Mucosa of gallbladder (tissue), 1 donor: ENCODE measurements at places on chromosomes 16 and 17. TPM values are rescaled to one million over a fixed set of nuclear protein-coding genes. Genes with fewer than 3 reads are reported as not detected.

ATPAF2 gene
- total RNA-seq: 37.6 TPM

KRT15 gene
- total RNA-seq: 5.6 TPM

NAA60 gene
- total RNA-seq: 70.3 TPM

TNFRSF17 gene
- total RNA-seq: 0.46 TPM

MED13 gene
- 72.6 TPM for total RNA-seq

LITAF gene
- 121 TPM for total RNA-seq

- DNase-seq: no peak
Measured at GRCh38 chr16:66471716-66472393, 44.8 kb downstream of the BEAN1 start.

DNA sequence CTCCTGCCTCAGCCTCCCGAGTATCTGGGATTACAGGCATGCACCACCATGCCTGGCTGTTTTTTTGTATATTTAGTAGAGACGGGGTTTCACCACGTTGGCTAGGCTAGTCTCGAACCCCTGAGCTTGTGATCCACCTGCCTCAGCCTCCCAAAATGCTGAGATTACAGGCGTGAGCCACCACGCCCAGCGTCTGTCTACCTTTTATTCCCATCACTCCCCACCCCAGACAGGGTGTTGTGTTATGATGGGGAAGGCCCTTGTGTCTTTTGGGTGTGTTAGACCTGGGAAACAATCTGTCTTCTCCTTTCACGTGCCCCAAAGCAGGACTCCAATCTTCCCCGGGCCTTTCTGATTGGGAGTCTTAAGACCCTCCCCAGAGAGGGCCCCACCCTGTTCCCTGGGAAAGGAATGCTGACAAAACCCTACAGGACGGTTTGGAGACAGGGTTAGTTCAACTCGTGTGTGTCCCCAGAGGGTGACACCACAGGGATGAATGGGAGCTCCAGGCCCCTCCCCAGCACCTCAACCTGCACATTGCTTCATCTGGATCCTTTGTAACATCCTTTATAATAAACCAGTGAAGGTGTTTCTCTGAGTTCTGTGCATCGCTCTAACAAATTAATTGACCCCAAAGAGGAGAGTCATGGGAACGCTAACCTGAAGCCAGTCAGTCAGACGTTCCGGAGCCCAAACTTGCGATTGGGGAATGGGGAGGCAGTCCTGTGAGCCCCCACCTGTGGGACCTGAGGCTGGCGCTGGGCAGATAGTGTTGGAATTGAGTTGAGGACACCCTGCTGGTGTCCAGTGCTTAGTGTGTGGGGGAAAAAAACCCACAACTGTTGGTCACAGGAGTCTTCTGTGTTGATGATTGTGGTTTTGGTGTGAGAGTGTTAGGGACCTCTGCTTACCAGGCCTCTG, 3.2 kb upstream of the ELOB start:
- no peak for DNase-seq

GRCh38 chr17:60358606-60359225, 33.2 kb downstream of the USP32 start:
- DNase-seq: no peak

- DNase-seq: no peak
Measured at GRCh38 chr17:61457226-61457983, 5.2 kb downstream of the TBX4 start.

GRCh38 chr16:70470927-70471341, 16.5 kb downstream of the FCSK start:
- no peak for DNase-seq

DNA sequence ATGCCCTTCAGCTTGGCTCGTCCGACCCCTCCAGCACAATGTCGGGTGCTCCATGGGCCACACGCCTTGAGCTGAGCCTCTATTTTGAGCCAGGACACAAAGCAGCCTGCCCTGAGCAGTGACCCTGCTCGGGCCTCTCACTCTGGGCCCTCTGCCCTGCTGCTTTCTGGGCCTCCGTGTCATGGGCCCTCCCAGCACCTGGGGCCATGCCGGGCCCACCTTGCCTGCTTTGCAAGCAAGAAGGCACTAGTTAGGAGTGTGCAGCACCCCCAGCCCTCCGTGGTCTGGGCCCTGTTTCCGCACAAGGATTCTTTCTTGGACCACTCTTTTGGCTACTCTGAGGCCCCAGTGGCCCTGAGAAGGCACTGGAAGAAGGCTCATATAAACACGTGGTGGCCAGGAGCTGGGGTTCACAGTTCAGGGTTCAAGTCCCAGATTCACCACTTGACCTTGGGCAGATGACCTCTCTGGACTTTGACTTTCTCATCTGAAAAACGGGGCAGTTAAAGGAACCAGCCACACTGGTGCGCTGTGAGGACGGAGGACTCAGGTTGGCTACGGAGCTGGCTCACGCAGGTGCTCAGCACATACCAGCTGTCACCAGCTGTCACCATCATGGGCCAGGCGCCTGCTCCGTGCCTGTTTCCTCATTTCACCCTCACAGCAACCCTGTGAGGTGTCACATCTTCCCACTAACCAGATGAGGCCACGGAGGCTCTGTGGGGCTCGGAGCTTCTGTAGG, 166.0 kb upstream of the GSE1 start:
- no peak for DNase-seq

DNA sequence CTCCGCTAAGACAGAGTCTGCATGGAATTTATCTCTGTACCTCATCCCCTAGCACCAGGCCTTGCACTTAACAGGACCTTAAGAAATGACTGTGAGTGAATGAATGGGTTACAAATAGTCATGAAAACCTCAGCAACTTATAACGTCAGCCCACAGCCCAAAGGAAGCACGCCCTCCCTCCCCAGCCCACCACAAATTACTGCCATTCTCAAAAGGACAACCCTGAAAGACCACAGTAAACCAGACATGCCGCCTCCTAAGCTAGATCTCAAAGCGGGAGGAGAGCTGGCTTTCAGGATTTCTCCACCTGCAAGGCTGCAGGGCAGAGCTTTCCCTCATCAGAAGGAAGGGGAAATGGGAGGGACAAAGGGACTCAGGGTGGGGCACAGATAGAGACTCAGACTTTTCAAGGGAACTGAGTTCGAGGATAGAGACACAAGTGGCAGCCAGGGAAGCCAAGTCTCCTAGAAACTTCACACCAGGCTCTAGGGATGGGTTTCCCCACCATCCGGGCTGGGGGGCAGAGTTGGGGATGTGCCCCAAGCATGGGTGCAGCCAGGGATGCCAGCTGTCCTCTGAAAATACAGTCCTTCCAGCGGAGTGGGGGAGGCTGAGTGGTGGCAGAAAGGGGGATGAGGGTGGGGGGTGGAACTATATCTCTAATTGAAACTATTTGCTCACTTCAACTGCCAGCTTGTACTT, 56.7 kb downstream of the PLXDC1 start:
- DNase-seq: no peak

DNA sequence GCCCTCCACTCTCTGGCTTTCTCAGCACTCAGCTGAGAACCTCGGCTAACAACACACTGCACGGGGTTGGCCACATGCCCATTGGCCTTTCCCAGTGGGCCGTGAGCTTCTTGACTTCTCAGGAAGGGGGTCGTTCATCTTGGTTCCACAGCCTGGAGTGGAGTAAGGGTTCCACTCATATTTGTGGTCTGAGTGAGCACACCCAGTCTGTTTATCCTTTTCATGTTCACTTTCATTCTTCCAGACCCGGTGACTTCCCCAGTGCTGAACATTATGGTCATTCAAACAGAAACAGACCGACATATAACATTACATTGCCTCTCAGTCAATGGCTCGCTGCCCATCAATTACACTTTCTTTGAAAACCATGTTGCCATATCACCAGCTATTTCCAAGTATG, 8.2 kb downstream of the MILR1 start:
- DNase-seq: no peak

GRCh38 chr17:4766723-4767122, 5.0 kb upstream of the TM4SF5 start:
- no peak for DNase-seq

GRCh38 chr16:5069048-5069447, 2.6 kb upstream of the ALG1 start:
- no peak for DNase-seq

DNA sequence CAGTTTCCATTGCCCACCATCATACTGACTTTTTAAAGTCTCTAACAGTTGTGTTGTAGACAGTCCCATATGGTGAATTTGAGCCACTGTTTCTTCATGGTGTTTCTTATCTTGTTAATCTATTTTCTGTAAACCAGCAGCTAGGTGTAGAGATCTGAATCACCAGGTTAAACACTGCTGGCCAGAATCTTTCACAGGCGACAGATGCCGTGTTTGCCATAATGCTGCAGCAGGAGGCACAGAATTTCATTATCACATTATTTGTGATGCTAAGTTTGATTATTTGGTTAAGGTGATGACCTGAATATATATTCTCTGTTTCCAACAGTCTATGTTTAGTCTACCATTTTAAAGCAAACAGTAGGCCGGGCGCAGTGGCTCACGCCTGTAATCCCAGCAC, 11.5 kb upstream of the CNGB1 start:
- no peak for DNase-seq

DNA sequence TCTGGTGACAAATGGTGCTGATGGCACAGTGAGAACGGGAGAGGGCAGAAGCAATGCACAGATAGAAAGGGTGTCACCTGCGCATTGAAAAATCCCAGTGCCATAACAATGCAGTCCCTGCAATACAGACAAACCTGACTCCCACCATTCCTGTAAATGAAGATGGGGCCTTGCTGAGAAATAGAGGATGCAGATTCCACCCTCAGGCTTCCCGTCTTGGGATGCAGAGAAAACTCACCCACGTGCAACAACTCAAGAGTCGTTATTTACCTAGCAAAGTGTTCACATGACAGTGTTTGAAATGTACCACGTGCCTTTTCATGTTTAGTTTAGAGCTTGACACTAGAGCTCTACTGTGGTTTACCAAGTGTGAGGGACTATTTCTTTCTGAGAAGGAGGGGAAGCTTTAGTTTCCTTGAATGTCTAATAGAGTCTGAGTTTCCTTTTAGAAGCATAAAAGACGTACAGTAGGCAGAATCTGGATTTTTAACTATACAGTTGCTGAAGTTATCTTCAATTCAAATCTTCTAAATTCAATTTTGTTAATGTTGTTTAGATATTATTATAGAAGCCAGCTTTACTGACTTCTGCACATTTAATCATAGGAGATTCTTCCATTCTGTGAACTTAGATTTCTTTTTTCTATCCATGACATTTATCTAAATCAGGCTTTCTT, 35.6 kb downstream of the WWOX start:
- DNase-seq: no peak

DNA sequence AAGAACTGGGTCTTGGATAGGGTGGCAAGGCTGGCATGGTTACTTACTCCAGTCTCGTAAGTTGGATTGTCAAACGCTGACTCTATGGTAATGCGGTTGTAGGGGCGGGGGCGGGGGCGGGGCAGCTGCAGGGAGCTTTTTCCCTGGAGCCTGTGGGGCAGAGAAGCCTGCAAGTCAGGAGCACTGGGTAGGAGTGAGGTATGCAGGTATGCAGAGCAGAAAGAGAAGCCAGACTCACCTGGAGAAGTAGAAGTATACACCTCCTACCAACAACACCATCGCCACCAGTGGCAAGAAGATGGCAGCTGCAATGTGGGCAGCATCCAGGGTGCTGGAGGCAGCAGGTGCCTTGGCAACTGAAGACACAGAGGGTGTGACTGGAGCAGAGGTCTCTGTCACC, 4.8 kb upstream of the PHF12 start:
- no peak for DNase-seq

DNA sequence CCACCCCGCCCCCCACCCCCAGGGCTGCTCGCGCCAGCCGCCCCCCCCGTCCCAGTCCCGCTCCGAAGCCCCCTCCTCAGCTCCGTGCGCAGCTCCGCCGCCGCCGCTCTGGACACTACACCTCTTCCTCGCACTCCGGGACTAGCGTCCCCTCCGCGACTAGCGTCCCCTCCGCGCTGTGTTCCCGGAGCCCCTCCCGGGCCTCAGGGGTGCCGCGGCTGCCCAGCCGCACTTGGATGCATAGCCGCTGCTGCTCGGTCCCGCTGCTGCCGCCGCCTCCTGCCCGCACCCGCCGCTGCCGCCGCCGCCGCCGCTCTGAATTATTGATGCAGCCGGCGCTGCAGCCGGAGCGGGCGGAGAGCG, at the start of gene CBLN1:
TSS of gene CBLN1 (minus strand) at position 359 of the 363 bp plus-strand sequence. CDS start 373 bp downstream, outside the sequence.
- DNase-seq: no peak

DNA sequence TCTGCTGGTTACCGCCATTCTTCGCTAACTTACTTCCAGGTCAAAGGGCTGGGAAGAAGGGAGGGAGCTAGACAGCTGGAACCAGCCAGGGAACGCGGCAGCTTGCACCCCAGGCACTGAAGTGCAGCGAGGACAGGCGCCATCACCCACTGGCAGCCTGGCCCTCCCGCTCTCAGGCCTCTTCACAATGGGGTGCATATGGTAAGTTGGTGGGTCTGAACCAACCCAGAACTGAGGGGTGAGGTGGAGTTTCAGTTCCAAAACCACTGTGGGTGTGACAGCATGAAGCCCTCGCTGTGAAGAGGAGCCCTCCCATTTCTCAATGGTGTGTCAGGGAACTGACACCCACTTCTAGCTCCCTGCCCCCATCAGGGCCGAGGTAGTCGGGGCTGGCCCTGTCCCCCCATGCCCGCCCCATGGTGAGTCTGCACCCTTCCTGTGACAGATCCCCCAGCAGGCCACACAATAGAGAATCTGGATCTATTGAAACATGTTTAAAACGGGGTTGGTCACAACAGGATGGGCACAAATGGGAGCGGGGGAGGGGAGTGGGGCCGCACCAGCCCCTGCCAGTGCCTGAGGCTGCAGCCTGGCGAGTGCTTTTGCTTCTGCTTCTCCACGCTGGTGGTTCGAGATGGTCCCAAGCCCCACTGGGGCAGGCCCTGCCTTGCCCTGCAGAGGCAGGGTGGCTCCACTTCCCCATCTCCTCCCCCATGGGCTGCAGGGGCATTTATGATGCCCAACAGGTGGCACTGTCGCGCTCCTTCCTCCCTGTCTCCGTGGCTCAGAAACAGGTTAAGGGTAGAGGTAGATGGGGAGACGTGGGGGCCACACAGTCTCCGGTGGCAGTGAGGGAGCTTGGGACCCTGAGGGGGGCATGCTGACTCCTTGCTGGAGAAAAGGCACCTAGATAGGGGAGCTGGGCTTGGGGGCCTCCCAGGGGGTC, 2.3 kb downstream of the LIMD2 start:
- DNase-seq: peak; percentile 62

DNA sequence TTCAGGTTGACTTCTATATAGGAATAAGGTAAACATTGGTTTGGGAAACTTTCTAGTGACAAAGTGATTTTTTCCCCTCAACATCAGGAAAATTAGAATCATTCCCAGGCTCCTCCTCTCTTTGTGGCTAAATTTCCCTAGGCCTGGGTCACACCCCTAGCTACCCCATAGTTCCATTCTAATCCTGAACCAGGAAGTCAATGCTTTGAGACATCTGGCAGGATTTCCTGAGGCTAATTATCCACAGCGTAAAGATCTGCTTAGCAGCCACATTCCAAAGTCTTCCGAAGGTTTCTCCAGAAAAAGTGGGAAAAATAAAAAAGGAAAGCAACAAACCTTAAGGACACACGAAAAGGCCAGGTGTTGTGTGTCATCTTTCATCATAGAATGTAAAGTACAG, 60.3 kb upstream of the CORO6 start:
- DNase-seq: no peak
